ENCODE measurements at places on chromosomes 3 and 15.

GRCh38 chr3:112366522-112366921, 33.6 kb downstream of the CD200 start:
- DNase-seq = no peak

DNA sequence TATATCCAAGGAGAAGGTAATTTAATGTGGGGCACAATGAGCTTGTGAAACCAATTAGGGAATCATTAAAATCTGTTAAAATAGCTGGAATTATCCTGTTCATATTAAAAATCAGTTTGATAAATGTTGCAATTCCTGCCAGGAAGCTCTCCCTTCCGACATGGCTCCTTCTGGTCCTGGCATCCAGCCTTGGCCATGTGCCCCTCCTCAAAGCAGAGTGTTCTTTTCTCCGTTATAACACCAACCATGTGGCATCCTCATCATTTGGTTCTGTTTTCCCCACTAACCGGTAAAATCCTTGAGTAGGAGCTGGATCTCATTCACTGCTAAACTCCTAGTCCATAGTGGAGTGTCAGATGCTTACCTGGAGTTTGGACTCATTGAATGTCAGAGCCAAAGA, 127.2 kb downstream of the ARNT2 start:
- DNase-seq = no peak

DNA sequence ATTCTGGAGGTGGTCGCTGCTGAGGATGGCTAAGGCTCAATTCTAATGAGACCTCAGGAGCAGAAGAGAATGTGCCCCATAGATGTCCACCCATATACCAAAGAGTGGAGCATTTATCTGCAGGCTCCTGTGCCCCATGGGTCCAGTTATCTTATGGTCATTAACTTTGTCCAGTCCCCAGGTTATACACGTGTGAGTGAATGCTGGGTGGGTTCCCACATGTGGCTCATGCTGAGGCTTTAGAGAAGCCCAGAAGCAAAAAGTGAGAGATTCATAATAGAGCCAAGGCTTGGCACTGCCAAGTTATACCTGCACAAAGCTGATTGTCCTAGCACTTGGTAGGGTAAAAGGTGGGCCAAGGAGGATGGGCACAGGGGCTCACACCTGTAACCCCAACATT, 30.0 kb upstream of the MINAR1 start:
- no peak for DNase-seq

DNA sequence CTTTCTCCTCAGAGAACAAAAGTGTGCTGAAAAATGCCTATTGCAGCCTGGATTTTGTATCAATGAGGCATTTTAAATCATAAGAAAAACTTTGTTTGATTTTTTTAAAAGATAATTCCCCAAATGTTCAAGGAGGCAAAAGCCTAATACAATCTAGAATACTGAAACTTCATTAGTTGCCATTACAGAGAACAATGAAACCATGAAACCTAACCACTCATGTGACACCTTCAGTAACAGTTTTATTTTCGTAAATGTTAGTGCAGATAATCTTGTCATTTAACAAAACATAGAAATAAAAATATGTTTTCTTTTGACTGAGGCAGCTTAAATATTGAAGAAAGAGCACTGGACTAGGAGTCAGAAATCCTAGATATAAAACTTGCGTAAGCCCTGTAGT, 655.9 kb downstream of the RBMS3 start:
- no peak for DNase-seq

DNA sequence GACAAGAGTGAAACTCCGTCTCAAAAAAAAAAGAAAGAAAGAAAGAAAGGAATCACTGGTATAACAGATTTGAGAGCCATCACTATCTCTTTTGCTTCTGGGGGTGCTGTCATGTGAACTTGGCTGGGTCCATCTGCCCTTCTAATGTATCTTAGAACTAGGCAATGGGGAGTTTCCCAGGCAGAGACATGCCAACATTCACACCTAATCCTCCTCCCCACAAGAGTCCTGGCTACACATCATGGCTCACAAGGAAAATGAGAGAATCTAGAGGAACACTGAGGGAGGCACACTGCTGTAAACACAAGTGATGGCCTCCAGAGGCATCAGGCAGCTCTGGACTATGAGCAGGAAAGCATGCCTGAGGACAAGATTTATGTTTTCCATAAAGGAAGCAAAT, 67.8 kb upstream of the PPP2R3A start:
- no peak for DNase-seq

GRCh38 chr3:100331660-100332059, 2.9 kb upstream of the NIT2 start:
- DNase-seq = no peak

DNA sequence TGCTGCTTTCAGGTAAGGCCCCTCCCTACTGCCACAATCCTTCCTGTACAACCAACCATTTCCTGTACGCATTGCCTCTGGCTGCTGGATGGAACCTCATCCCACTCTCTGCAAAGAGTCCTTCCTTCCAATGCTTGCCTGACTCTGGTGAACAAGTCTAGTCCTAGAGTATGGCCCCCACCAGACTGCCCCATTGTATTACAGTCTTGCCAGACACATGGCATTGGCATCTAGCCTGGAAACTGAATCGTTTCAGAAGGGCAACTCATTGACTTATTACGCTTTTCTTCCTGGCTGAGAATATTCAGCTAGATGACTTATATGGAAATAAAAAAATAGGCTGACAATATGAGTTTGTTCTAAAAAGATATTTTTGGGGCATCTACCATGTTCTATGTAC, 170.3 kb downstream of the SUCLG2 start:
- DNase-seq = no peak

DNA sequence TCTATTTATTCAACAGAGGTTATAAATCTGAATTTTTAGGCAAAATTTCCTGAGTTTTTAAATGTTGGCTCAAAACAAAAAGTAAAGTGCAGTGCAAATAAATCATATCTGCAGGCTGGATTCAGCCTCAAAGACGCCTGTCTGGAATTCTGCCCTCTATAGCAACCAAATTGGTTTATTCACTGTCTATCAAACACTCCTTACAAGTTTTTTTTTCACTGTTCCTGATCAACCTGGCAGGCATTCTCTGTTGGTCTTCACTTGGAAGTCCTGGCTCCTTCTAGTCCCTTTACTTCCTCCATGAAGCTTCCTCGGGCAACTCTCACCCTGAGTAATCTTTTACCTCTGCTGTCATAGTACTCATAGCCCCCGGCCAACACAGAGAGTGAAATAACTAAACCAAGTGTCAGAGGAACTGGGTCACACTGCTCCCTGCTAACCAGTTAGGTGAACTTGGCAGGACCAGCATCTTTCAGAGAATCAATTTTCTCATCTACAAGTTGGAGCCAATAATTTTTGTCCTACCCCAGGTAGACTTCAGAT, 36.8 kb upstream of the TIPARP start:
- no peak for DNase-seq

- DNase-seq = no peak
Measured at GRCh38 chr3:127087441-127087840, 104.5 kb downstream of the PLXNA1 start.

GRCh38 chr3:175502155-175502554, 643.0 kb downstream of the NAALADL2 start:
- no peak for DNase-seq

- DNase-seq = no peak
Measured at GRCh38 chr3:9915254-9916141, 1.4 kb upstream of the IL17RC start.

DNA sequence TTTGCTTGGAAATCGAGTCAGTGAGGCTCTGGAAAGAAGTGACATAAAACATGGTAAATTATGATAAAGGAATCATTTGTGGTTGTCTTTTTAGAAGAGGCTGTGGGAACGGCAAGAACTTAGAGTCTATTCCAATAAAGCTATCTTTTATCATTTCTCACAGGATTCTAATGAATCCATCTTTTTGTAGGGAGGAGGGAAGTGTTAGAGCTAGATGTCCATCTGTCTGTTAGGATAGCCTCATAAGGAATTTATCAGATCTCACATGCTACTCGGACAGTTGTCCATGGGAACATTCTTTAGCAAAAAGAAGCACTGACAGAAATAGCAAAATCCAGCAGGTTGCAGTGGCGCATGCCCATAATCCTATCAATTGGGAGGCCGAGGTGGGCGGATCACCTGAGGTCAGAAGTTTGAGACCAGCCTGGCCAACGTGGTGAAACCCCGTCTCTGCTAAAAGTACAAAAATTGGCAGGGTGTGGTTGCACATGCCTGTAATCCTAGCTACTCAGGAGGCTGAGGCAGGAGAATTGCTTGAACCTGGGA, 37.0 kb downstream of the STARD9 start:
- no peak for DNase-seq

GRCh38 chr3:161310649-161311423, 60.5 kb downstream of the SPTSSB start:
- peak; percentile 32 for DNase-seq

DNA sequence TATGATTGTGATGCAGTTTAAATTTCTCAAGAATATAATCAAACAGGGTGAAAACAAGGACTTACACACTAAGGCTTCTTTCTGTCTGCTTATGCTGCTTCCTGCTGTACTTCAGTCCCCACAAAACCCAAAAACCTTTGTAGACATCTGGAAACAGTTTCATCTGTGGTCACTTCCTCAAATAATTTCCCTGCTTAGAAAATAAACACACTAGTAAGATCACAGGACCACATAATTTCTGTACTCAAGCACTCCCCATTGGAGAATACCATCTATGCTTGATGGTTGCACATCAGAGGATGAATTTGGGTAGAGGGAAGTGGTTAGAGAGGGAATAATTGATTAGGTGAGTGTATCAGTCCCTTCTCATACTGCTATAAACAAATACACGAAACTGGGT, 266.2 kb downstream of the LSAMP start:
- no peak for DNase-seq

GRCh38 chr3:126015075-126015474, 46.1 kb downstream of the ROPN1B start:
- DNase-seq = no peak

GRCh38 chr3:78856164-78856563, 911.6 kb downstream of the ROBO1 start:
- no peak for DNase-seq

GRCh38 chr15:60444289-60444912, 34.5 kb downstream of the ICE2 start:
- DNase-seq = no peak

DNA sequence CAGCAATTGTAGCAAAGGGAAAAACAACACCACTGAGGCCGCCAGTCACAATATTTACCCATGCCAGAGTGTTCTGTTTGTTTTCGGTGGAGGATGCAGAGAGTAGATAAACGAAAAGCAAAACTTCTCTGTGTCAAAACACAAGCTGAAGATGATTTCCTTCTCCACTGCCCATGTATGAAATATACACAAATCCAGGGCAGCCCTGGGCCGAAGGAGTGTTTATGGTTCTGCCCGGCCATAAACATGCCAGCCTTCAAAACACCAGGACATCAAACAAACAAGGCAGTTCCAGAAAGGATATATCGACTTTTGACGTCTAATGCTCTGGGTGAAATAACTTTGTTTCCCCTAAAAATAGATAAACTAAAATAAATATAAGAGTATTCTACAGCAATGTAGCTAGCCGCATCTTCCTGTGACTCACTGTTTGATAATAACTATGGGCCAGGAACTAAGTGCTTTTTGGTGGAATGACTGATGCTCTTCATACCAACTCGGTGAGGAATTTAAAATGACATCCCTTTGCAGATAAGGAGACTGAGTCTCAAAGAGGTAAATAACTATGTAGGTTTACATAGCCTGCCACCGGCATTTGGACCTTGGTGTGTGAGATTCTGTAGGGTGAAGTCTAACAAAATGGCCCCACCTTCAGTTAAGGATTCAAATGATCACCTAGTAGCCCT, 82.8 kb downstream of the MAGI1 start:
- no peak for DNase-seq

DNA sequence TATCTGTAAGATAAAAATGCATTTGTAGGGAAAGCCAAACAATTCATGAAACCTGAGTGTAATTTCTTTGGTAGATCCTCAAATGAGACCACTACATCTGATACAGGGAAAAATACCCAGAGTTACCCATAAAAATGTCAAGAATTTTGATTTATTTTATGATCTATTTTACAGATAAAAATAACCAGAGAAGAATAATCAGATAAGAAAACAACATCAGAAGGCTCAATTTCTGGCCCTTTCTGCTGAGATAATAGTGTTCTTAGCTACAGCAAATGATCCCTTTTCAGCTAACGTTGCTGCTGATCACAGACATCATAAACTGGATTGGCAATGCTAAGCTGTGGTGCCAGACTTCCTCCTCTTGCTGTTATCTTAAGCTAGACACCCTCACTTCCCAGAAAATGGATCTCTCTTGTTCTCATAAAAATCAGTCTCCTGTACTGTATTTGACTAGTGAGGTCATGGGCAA, 21.3 kb upstream of the TMEM108 start:
- DNase-seq = no peak

- DNase-seq = no peak
Measured at GRCh38 chr3:128734523-128735189, 8.7 kb downstream of the RAB7A start.

- no peak for DNase-seq
Measured at GRCh38 chr3:184874709-184875644, 63.0 kb downstream of the VPS8 start.

- no peak for DNase-seq
Measured at GRCh38 chr3:177820683-177821316, 623.5 kb upstream of the TBL1XR1 start.

- no peak for DNase-seq
Measured at GRCh38 chr15:100033140-100033857, 300.1 kb upstream of the LYSMD4 start.

- DNase-seq = no peak
Measured at GRCh38 chr15:99657996-99658395, 75.2 kb downstream of the LYSMD4 start.

GRCh38 chr3:71129611-71130431, 453.7 kb downstream of the FOXP1 start:
- DNase-seq = no peak

DNA sequence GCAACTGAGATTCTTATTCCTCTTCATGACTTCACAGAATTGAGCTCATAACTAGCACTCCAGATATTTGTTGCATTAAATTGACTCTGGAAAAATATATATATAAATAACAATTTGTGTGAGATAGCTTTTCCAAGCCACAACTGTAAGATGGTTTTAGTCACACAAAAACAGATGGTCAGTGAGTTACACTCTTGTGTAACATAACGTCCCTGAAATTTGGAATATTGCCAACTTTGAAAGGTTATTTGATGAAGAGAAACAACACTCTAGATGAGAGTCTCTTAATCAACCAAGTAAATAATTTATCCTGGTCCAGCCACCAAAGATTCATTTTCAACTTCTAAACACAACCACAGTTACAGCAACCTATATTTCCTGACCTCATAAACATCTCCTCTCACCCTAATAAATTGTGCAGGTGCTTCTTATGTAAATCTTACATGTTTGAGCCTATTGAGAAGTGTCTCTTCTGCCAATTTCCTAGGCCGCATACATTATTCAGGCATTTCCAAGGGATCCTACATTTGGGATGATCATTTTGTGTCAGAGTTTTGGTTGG, 84.9 kb upstream of the ACP3 start:
- DNase-seq = no peak

DNA sequence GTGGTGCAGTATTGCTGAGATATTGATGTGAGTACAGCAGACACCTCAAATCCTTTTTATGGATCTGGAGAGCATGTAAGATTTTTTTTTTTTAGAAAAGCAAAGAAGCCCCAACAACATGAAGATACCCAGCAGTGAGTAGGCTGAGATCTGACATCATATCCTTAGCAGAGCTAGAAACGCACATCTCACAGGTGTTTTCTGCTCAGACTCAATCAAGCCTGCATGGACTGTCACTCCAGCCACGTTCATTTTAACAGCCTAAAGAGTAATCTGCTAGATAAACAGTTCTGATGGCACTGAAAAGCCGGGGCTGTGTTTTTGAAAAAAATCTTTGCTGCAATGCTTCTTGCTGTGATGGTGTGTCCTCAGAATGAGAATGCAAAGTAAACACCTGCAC, 544.2 kb downstream of the FGF12 start:
- no peak for DNase-seq

GRCh38 chr15:77004189-77004588, 9.3 kb downstream of the PSTPIP1 start:
- DNase-seq = no peak

Data from stimulated activated CD8-positive, alpha-beta memory T cell treated with anti-CD3 and anti-CD28 coated beads, Interleukin-4, amount 100 ng/mL, for 24 hours (primary cell).